MG63 (cell line): ENCODE measurements at places on chromosomes 16 and 17. TPM values are rescaled to one million over a fixed set of nuclear protein-coding genes. Genes with fewer than 3 reads are reported as not detected.

The MMP2 gene
- 53.0 and 98.5 TPM in 2 replicates for total RNA-seq

The TAOK2 gene
- total RNA-seq = 41.3 and 59.4 TPM in 2 replicates

The TMED6 gene
- total RNA-seq = not detected in 2 replicates

The KRT9 gene
- not detected in 2 replicates for total RNA-seq

The MT4 gene
- not detected in 2 replicates for total RNA-seq

The MYO15B gene
- 0.15 and 4.7 TPM in 2 replicates for total RNA-seq
